Stimulated activated naive CD8-positive, alpha-beta T cell treated with anti-CD3 and anti-CD28 coated beads, Interleukin-15, amount 100 ng/mL, for 72 hours (primary cell): ENCODE measurements at places on chromosomes 2 and 18.

DNA sequence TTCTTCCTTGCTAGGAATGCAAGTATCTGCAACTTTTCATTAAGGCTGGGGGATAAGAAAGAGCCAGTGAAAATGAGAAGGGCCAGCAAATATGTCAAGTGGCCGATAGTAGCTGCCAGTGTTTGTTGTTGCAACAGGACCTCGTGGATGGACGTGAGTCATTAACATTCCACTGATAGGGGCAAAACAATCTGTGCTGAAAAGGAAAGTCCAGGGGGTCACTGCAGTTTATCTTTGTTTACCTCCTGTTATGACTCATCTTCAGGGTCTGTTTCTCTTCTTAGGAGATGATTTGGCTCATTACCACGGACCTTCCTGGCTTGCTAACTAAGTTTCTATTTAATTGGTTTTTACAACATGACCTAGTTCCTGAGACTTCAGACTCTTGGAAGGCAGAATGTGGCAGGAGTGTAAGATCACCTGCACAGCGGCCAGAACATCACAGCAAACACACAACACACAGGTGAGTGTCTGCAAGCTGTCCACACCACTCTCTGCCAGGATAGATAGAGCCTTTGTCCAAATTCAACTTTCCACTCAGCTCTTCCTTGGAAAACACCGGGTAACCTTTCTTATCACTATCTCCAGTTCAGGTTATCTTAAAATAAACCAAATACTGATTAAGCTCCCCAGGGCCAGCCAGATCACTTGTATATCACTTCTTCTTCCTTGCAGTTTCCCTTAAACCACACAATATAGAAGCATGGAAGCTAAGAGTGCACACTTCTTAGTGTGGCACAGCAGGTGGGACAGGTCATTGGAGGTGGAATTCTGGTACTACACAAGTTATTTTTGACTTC lies 157.5 kb upstream of the LMAN1 start:
- DNase-seq = no peak

DNA sequence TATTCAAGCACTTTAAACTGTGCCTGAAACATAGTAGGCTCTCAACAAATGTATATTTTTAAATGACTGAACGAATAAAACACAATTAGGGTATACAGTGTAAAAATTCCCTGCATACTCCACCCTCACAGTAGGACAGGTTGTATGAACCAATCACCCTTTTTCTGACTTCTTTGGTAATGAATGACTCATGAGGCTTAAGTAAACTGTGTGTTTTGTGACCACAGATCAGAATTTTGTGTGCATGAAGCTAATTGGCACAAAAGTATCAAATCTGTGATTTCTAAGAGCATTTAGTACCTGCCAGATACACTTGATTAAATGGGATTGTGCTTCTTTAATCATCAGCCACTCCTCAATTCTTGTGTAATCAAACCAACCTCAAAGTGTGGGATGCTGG lies 109.9 kb upstream of the MAP4K3 start:
- no peak for DNase-seq

- DNase-seq = no peak
These were observed 3.6 kb downstream of the DIS3L2 start for GRCh38 chr2:231965102-231965501.

DNA sequence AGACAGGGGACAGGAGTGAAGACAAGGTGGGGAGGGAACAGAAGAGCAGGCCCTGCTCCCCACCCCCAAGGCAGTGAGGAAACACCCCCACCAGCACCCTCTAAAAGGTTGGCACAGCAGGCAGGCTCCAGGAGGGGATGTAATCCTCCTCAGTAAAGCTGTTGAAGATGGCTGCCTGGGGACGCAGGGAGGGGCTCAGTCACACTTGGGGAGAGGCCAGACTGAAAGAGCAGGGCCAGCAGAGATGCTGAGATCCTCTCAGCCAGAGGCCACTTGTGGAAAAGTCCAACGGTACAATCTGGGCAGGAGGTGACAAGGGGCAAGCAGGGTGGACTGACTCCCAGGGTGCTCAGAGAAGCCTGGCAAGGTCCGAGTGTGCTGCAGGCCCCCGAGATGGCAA lies 154.8 kb upstream of the ID2 start:
- DNase-seq = no peak

GRCh38 chr2:240458900-240459391 lies 23.5 kb downstream of the GPC1 start:
- DNase-seq = no peak

DNA sequence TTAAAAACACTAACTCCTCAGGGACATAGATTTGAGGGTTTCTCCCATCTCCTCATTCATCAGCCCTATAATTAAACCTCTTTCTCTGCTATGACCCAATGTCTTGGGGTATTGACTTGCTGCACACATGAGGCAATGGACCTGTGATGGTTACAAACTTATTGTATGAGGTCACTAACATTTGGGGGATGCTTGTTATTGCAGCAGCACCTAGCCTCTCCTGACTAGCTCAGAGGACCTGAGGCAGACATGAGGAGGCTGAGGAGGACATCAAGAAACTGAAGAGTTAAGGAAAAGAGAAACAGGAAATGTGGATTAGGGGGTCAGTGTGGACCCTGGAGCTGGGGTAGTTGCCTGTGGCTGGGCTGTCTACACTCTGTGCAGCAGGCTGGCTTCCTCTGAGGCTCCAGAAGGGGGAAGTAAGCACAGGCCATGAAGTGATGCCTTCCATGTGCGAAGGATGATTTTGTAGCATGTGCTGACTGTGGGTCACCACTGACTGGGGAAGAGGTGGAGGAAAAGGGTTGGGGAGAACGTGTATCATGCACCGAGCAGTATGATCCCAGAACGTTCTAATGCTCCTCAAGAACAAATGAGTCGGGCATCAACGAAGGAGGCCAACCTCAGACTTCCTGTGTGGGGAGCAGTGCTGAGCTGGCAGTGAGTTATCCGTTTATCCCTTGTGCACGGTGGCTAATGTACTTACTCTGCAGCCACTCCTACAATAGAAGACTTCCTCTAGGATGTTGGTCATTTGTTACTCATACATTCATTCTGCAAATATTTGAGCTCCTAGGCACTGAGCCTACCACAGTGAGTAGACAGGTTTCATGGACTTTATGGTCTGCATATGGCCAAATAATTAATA lies 42.1 kb upstream of the RFX8 start:
- no peak for DNase-seq

DNA sequence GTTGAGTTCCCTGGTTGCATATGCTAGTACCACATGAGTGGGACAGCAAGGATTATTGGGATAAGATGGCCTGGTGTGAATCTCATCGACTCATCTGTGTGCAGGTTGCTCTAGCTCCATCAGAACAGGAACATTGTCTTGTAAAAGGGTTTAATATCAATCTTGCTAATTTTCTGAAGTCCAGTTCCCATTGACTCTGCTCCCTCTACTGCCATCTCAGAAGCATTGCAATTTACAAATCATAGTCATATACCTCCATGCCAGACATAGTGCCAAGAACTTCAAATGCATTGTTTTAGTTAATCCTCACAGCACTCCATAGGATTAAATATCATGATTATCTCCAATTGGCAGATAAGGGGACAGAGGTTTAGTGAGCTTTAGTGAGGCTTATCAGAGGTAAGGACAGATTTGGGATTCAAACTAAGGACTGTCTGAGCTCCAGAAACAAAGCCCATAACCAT lies 4.8 kb upstream of the STAT4 start:
- peak; percentile 13 for DNase-seq

DNA sequence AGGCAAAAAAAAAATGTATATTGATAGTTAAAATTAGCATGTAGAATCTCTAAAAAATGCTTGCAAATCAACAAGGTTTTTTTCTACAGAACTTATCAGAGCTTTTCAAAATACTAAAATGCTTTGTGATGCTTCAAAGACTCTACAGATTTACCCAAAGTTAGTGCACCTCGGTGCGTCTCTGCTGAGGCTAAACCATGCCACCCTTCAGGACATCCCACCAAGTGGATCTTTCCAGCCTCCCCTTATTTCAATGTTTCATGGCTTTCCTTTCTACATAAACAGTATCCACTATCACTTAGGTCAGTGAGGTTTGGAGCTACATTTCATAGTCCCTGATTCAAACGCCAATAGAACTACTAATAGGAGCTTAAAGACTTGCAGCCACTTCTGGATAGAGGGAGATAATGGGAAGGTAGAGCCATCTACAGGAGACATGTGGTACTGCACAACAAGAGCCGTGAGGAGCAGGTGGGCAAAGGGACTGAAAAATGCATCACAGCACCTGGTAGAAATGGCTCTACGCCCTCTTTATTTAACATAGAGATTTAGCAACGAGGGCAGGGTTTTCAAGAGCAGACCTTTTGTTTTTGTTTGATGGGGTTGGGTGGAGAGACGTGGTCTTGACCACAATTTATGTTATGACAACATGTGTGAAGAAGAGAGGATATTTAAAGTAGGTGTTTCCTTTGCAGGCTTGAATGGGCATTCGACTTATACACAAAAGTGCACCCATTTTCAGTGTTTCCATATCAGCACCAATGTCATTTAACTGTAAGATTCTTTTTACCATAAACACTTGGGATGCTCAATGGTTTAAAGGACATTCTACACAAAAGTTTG lies 56.1 kb upstream of the SLC35G4 start:
- DNase-seq = peak; percentile 40

DNA sequence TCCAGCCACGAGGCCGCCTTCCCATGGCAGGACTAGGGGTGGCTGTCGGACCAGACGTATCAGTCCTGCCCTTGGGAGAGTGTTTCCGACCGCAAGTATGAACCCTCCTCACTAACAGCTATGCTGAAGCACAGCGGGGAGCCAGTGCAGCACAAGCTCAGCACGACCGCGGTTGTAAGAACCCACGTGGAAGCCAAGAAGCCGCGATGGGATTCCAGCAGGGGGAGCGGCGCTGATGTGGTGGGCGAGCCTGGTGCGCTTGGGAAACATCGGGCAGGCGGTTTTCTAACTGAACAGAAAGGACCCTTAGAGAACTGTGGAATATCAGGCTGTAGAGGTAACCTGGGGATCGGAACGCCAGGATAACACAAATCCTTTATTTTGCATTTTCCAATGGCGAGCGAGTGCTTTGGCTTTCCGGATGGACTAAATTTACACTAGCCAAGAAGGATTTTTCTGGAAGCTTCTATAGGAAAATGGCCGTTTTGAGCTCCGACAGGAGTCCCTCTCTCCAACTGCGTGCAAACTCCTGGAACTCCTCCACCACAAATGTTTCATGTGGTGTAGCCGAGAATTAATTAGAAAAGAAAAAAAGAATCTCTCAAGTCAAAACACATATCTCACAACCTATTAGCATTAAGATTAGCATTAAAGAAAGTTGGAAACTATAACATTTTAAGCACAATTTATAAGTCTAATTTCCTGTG lies 132.0 kb upstream of the MYCN start:
- DNase-seq = no peak

GRCh38 chr18:44514106-44514505 lies 166.6 kb upstream of the SETBP1 start:
- DNase-seq = no peak

GRCh38 chr2:189862751-189863150 lies 78.5 kb downstream of the PMS1 start:
- no peak for DNase-seq

- DNase-seq = no peak
These were observed 177.3 kb downstream of the AGAP1 start for GRCh38 chr2:235670974-235671787.

GRCh38 chr2:129801575-129801974 lies 177.9 kb upstream of the RAB6C start:
- no peak for DNase-seq

DNA sequence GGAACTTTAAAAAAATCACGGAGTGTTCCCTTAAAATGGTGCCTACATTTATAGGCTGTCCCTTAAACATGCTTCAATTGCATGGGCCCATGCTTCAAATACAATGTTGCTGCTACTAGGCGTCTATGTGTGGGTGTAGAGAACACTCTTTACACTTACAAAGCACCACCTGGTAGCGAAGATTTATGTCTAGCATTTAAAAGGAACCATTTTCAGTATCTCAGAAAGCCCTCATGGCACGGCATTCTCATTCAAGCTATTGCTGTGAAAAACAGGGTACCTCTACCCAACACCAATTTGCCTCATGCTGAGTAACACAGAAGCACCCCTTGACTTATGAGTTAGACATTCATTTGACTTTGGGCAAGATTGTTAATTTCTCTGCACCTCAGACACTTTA lies 112.9 kb upstream of the CNTNAP5 start:
- no peak for DNase-seq

- no peak for DNase-seq
These were observed 25.8 kb downstream of the CREG2 start for GRCh38 chr2:101361522-101361921.
